Pulmonary artery endothelial cell (primary cell): ENCODE measurements at places on chromosomes 11 and 22. TPM values are rescaled to one million over a fixed set of nuclear protein-coding genes. Genes with fewer than 3 reads are reported as not detected.

Gene GRIK4
- total RNA-seq, result 0.07 and 0.11 TPM in 2 replicates

Gene MYO18B
- total RNA-seq, result under 0.01 TPM in 1 of 2 replicates, not detected in the other

Gene KRTAP5-11
- not detected in 2 replicates for total RNA-seq

Gene FBLN1
- total RNA-seq, result 0.13 and 0.35 TPM in 2 replicates

Gene CRYBB1
- total RNA-seq, result not detected in 2 replicates
